ENCODE measurements at places on chromosomes 6 and 20.

DNA sequence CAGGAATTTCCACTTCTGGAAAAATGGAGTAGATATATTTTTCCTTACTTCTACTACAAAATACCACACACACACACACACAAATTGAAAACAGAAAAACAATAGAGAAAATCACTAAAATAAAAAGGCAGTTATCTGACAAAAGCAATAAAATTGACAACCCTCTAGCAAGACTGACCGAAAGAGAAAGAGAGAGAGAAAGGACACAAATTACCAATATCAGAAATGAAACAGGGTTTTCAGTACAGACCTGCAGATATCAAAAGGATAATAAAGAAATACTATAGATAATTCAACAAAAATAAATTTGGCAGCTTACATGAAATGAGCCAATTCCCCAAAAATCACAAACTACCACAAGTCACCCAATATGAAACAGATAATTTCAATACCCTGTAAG is 104.7 kb downstream of the OPRM1 start:
- no peak for DNase-seq

- no peak for DNase-seq
Measured at GRCh38 chr6:106106276-106107042, 20.3 kb downstream of the PRDM1 start.

- DNase-seq, result no peak
Measured at GRCh38 chr20:52731093-52731492, 241.1 kb upstream of the TSHZ2 start.

DNA sequence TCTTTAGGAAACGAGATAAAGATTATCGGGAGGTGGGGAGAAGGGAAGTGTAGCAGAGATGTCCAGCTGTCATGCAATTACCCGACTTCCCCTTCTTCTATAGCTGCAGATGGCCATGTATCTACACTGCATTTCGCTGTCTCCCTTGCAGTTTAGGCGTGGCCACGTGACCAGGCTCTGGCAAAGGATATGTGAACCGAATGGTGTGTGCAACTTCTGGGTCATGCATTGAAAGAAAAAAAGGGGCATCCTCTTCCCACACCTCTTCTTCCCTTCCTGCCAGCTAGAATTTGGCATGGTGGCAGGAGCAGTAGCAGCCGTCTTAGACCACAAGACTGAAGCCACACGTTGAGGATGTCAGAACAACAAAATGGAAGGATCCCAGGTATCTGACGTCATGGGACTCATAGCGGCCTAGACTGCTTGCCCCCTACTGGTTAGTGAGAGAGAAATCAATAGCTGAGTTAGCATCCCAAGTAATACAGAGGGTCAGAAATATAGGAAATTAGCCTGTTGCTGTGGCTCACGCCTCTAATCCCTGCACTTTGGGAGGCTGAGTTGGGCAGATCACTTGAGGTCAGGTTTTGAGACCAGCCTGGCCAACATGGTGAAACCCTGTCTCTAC is 32.8 kb downstream of the TCF15 start:
- DNase-seq, result no peak

DNA sequence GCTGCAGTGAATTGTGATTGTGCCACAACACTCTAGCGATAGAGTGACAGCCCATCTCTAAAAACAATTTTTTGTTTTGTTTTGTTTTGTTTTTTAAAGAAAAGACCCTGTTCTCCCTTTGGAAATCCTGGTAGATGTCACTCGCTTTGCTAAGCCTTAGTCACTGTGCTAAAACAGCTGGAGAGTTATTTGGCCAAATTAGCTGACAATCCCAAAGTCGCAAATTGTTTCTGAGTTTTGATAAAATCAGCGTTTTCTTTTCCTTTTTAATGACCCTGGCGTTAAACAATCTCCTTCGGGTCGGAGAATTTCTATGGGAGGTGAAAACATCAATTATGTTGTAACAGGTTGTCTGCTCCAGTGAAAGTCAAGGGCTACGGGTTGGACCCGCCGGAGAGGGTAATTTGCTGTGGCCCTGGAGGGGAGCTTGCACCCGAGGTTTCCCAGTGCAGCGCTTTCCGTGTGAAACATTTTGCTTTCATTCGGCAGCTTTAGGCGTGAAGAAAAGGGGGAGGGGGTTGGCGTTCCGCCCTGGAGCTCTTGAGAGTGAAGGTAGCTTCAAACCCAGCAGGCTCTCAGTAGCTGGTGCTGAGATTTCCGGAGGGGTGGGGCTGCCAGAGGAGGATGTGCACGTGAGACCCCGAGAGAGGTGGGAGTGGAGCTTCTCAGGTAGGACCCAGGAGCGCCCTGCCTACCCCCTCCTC is 296.6 kb downstream of the PHACTR1 start:
- DNase-seq, result no peak

DNA sequence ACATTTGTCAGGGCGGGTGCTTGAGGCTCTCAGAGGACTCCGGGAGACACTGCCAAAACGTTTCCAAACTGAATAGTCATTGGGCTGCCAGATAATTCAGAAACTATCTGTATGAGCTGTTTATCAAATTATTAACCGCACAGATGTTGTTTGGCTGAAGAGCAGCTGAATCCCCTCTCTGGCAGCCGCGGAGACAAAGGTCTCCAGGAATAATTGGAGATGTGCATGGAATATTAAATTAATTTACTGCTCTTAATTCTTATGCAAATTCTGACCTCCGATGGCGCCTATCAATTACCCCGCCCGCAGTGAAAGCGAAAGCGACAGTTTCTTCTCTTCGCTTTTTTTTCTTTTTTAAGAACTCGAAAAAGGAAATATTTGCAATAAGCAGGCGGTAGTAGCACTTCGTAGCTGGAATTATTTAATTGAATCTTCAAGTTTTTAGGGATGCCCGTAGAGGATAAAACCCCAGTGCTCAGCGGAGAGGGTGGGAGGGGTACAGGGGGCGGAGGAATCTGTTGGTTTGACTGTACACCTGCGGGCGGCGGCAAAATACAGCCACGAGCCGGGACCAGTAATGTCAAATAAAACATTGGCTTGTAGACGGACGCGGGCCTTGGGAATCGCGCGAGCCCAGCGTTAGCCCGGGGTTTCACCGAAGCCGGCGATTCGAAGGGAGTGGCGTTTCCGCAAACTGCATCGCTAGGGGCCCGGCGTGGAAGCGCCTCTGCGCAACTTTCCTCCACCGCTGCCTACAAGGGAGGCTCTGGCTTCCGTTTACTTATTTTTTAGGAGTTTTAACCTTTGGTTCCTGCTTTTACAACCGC is 6.2 kb downstream of the LINC00237 start:
- no peak for DNase-seq

DNA sequence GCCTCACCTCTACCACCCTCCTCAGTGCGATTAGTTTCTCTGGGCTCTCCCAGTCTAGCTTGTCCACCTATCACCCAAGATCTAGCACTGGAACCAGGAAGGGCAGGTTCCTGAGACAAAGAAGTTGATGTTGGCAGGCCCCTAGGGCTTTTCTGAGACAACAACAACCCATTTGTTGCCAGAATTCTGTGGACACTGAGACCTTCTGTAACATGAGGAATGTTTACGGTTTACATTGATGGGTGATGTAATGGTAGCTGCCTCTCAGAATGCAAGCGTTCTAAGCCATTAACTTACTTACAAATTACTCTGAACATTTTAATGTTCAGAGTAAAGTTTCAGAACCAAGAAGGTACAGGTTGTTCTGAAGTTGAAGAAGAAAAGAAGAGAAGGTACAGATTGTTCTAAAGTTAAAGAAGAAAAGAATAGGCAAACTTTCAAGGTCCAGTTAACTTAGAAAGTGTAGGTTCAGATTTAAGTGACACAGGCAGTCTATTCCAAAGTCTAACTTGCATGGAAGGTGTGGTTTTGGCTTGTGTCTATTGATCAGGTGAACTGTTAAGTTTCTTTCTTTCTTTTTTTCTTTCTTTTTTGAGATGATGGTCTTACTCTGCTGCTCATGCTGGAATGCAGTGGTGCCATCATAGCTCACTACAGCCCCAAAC is 3.7 kb upstream of the MED23 start:
- DNase-seq, result no peak

DNA sequence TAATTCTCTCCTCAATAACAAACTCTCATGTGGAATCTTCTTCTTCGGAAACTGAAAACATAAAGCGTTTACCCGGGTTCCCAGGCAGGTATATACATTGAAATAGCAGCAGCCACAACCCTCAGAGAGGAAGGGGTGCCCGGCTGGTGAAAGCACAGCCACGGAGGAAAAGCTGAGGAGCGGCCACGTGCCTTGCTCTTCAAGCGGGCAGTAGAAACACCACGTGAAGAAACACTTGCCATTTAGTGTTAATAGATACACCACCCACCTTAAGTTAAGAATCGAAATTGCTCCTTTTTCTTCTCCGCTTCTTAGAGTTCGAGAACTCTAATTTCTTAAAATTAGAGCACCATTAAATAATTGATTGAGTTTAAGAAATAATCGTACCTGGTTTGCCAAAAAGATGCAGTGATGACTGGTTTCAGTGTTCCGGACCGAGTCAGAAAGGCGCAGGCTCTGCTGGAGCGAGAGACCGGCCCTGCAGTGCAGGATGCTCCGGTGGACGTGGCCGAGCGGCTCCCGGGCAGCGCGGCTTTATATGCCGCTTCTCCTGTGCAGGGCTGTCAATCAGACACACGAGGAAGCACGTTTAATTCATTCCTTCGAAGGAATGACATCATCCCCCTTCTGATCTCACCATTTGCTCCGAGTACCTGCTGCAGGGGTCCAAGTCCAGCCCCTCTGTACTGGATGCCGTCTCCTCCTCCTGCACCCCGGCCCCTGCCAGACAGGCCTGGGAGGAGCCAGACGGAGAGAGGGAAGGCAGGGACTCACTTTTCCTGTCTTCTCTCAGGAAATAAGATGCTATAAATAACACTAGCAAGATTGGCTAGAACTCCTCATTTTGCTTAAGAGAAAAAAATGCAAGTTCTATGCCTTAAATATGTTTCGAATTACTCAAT is at the start of gene THBS2:
Gene THBS2 (minus strand): TSS at position 510 of the 902 bp plus-strand sequence. CDS start 3,062 bp downstream, outside the sequence.
- no peak for DNase-seq

DNA sequence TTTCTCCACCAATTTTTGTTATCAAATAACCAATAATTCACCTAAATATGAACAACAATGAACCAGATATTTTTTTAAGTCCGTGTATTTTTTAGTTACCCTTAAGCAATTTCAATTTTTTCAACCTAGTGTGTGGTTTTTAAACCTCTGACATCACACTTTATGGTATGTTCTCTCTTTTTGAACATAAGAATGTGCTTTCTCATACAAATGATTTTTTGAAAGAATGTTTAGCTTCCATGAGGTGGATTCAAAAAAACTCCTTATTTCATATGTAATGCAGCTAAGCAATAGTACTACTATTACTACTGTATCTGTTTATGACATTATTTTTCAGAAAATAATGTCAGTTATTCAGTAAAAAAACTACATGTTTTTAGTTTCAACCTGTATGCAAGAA is 19.4 kb upstream of the MEI4 start:
- DNase-seq, result no peak

DNA sequence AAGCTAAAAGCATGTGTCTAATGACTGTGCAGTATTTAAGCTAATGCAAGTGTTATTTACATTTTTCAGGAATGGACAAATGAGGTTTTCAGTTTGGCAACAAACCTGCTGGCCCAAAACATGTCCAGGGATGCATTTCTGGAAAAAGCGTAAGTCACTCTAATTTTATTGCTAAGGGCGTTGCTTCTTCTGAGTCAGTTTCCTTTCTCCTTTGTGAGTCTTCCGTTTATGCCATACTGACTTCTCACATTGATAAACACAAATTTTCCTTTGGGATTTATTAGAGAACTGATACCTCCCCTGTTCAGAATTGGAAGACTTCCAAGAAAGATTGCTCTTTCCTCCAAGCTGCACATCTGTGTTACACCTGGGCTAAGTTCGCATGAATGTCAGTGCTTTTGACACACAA is 422.9 kb upstream of the PLCB4 start:
- no peak for DNase-seq

- DNase-seq, result no peak
Measured at GRCh38 chr20:15967334-15967733, 605.9 kb downstream of the KIF16B start.

DNA sequence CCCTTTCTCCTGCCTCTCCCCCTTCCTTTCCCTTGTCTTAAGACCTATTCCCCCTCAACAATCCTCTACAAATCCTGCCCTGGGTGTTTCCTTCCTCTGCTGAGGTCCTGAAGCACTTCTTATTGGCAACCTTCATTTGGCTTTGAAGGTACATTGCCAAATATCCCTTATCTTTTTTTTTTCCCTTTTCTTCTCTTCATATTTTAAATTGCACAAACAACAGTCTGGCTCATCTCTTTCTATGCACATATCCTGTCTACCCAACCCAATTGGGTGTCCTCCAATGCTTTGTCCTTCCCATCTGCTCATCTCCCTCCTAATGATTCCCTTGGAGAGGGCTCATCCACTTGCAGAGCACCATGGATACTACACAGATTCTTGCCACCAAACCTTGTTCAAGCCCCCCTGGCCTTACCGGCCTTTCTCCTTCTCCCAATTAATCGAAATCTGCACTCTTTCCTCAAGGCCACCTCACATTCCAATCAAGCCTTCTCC is 537.9 kb upstream of the JARID2 start:
- no peak for DNase-seq

Data from activated naive CD8-positive, alpha-beta T cell treated with anti-CD3 and anti-CD28 coated beads, Interleukin-2, amount 50 U/mL, for 16 hours (primary cell).